ENCODE measurements at places on chromosomes 12 and 14.
A peak's percentile ranks its signal among the peaks of the same experiment; 100 is the strongest.

DNA sequence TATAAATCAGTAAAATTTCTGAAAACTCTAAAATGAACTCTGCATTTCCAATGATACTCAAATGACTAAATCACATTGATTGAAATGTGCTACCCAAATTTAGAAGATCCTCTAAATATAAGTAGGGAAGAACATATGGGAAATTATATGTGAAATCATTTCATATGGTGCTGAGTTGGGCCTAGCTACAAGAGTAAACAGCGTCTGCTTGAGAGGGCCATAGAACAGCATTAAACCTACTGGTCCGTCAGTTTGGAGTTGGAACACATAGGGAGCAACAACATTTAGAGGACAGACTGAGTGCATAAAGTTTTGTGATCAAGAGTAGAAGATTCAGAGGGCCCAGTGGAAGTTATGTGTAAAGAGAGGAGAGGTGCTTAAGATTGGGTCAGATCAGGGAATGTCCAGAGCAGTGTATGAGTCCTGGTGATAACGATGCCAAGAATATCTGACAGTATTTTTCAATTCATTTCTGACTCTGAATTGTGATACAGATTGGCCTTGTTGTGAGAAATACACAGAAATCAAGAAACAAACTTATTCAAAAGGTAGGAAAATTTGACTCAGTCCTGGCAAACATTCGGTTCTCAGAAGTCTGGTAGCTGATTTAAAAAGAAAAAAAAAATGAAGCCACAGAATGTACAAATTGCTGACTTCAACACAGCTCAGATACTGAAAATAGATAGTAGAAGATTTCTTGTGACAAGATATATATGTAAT lies 362.2 kb downstream of the CCDC91 start:
- no peak for DNase-seq

- peak; percentile 48 for DNase-seq
These were observed 80.3 kb upstream of the NOS1 start for GRCh38 chr12:117441751-117442150.

GRCh38 chr12:131673888-131674257 lies 37.0 kb upstream of the SFSWAP start:
- DNase-seq, result no peak

DNA sequence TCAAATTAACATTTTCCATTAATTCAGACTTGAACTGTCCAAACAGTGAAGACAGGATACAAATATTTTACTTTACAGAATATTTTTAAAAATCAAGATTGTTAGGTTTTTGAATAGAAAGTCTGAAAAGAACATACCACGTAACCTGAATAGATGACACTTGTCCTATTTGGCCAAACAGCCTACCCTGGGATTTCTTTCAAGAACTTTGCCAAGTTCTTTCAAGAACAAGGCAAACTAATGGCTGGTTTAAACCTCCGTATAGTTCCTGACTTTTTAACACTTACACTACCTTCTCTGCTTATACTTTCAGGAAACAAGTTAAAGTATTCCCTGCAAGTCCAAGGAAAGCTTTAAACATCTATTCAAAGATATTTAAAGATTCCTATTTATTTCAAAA lies 35.0 kb downstream of the MAP4K5 start:
- no peak for DNase-seq

GRCh38 chr14:31047503-31047902 lies 21.3 kb upstream of the STRN3 start:
- DNase-seq, result no peak
